GM04504 (cell line): ENCODE measurements at places on chromosomes 6 and 20.

DNA sequence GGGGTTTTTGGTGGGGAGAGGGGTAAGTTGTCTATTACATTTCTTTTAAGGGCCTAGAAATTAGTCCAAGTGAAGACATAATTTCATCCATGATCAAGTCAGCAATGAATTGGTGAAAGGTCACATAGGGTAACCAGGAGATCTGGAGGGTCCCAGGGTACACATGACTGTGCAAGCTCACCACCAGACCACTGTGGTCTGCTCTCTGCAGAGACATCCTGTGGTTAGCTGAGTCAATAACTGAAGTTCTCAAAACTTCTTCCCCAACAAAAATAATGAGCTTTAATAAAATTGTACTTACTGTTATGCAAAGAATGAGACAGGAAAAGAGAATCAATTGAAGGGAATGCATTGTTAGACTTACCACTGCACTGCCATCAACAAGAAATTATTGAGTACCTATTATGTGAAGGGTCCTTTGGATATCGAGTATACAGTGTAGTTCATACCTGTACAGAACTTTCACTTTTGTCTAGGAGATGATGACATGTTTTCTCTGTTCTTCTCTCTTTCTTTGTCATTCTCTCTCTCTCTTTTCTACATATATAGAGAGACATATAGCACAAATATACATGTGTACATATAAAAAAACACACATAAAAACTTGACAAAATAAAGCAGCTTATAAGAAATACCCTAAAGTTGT lies 209.8 kb downstream of the GJA1 start:
- no peak for DNase-seq

DNA sequence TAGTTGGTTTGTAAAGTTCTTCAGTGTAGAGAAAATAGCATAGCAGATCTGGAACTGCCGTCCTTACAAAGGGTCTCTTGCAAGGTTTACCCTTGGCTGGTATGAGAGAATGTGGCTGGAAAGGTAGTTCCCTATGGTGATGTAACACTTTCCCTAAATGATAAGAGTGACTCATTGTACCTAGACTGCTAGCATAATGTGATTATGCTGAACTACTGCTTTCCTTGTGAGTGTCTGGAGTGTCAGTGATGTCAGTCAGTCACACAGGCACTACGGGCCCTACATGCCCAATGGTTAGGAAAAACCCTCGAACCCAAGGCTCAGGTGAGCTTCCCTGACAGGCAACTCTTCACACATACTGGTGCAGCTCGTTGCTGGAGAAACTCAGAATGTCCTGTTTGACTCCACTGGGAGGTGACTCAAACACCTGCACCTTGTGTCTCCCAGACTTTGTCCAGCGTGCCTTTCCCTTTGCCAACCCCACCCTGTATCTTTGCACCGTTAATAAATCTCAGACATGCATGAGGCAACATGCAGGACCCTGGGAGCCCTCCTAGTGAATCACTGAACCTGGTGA lies 28.4 kb upstream of the LY86 start:
- DNase-seq: no peak

DNA sequence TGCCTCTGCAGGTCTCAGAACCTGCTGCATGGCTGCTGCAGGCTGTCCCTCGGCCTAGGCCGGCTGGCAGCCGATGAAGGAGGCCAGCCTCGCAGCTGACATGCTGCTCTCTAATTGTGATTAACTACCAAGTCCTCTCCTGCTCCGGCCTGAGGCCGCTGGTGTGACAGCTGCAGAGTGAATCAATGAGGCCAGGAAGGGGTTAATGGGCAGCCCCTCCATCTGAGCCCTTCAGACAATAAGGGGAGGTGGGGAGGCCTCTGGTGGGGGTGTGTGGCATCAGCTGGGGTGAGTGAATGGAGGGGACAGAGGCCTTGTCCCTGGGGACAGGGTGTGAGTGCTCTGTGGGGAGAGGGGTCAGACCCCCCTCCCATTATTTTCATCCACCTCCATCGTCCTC lies 34.4 kb downstream of the SLC52A3 start:
- DNase-seq: no peak

- no peak for DNase-seq
These were observed 14.0 kb downstream of the MUCL3 start for GRCh38 chr6:30954631-30955366.

DNA sequence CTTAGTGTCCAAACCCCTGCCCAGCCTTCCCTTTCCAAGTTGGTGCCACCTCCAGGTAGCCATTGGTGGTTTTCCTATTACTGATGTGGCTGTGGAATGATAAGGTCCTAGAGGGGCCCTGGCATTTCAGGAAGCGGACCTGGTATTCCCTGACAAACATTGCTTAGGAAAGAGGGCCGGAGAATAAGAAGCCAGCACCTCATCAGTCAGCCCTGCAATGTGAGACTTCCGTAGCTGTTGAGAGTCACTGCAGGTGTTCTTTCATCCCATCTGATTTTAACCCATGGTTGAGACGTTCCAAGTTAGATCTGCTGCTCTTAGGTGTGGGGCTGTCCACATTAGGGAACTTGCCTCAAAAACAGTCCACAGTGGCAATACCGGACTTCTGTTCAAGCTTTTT lies 14.8 kb upstream of the NPEPL1 start:
- no peak for DNase-seq
